Stimulated activated CD4-positive, alpha-beta T cell treated with anti-CD3 and anti-CD28 coated beads, Interleukin-15, amount 100 ng/mL, for 1 hour (primary cell): ENCODE measurements at places on chromosomes 2 and 18.

- no peak for DNase-seq
These were observed 5.5 kb upstream of the RAX start for GRCh38 chr18:59278793-59279192.

DNA sequence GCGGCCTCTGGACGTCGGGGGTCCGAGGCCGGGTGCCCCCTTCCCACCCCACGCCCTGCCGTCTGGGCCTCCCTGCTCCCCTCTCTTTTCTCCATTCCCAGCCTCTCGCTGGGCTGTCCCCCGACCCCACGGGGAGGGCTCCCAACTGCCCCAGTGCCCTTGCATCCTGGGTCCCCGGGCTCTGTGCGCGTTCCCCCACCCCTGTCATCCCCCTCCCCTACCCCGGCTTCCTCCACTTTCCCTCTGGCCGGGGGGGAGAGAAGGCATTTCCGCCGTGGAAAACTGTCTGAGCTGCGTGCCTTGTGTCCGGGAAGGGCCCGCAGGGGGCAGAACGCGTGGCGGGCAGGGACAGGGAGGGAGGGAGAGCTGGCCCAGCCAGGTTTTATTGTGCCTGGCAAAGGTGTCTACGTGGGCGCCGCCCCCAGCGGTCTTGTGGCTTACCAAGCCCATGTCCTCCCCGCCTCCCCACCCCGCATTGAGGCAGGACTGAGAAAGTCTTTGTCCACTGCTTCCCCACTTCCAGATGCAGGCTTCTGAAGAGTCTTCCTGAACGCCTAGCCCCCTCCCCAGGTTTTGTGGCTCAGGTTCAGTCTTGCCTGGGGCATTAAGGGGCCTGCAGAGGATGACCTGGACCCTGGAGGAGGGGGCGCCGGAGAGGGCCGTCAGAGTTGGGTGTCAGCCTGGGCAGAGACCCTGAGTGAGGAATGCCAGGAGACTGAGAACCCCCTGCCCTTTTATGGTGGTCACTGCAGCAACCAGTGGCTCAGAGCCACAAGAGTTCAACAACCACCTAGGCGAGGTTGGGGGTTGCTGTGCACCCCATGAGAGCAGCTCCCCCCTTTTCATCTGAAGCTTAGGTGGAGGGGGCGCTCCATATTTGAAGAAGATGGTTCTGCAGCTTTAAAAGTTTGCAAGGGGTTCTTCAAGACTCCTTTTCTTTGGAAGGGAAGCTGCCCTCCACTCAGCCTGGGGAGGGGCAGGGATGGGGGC, 1.3 kb downstream of the ITM2C start:
- no peak for DNase-seq

GRCh38 chr18:31612124-31612523, 20.4 kb downstream of the TTR start:
- no peak for DNase-seq

DNA sequence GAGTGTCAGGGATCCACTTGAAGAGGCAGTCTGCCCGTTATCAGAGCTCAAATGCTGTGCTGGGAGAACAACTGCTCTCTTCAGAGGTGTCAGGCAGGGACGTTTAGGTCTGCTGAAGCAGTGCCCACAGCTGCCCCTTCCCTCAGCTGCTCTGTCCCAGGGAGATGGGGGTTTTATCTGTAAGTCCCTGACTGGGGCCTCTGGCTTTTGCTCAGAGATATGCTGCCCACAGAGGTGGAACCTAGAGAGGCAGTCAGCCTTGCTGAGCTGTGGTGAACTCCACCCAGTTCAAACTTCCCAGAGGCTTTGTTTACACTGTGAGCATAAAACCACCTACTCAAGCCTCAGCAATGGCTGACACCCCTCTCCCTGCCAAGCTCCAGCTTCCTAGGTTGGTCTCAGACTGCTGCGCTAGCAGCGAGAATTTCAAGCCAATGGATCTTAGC, 38.1 kb downstream of the PLEK start:
- DNase-seq, result no peak

DNA sequence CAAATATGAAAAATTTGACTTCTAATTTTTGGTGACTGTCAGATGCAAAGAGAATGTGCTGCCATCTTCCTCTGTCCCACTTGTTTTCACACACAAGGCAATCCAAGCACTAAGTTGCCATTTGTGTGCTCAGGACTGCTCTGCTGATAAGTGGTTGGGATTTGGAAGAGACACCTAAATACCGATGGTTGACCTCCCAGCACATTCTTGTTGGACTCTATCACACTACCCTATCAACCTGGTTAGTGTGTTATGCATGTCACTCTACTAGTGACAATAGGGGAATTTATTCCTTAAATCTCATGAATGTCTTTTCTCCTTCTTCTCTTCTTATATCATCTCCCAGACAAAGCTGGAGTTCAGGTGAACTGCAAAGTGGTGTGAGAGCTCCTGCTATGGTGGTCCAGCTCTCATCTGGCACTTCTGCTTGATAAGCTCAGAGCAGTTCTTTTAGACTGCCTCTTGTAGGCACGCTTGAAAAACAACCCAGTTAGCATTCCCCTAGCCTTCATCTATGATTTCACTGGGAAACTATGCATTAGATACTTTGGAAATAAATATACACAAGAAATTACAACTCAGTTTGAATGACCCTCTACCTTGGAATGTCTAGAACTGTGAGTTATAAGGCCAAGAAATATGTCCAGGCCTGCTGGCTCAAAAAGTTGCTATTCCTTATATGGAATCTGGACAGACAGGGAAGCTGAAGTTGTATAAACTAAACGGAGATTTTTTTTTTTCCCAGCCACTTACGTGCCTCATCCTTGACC, 404.8 kb downstream of the MEIS1 start:
- no peak for DNase-seq

DNA sequence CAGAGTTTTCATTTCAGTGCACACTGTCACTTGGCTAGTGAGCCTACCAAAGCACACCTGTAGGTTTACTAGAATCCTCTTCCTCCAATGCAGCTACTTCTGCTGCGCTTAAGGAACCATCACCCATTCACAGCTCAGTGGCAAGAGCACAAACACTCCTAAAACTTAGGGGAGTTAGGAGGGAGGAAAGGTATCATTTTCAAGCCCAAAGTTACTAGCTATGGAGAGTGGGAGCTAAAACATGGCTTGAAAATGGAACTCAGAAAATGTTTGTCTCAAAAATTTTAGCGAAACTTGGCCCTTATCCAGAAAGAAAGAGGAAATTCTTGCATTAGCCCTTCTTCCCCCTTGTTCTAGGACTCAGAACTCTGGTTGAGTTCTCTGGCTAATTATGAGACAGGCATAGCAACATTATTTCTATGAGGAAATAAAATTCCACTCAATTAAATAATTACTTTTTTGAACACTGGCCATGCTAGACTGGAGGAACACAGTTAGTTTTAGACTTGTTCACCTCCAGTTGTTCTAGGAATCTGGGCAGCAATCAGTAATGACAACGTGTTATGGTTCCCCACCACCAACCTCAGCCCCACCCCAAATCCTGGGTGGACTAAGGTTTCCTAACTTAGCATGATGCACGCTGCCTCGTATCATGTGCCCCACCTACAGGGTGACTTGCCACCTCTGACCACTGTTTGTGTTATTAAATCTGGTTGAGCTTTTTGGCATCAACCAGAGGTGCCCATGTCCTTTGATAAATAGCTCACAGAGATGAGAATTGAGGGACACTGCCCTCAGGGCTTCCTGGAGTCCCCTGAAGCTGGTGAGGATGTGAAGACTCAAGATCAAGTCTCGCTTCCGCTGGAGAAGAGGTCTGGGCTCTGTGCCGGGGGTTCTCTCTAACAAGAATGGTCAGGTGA, 32.8 kb downstream of the LPIN2 start:
- no peak for DNase-seq

- DNase-seq, result no peak
These were observed 57.7 kb downstream of the BIN1 start for GRCh38 chr2:127048969-127049897.

DNA sequence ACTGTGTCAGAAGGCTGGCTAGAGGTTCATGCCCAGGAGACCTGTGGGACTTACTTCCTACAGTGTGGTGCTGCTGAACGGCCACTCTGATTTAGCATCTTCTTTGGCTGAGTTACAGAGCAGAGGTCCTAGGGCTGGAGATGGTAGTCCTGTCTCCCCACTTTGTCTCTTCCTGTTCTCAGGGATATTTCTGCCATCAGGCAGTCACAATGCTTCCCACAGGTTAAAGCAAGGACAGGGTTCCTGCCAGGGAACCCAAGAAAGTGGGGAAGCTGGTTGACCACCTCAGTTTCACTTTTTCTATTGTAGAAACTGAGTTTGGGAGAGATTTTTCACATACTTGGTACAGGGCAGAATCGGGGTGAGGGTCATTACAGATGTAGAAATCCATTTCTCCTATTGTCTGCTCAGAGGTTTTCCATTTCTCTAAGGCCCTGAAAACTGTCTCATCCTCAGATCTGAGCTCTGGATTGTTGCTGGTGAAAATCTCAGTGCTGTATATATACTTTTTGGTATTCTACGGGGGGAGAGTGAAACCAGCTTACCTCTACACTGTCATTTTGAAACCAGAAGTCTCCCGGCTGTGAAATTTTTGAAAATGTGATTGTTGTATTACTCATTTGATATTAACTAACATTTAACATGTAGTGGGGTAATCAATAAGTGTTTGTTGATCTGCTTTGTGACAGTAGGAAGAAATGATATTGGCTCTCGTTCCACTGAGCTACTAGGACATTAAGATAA, 37.0 kb upstream of the MEP1B start:
- DNase-seq, result no peak

GRCh38 chr18:58255701-58256311, 211.8 kb downstream of the NEDD4L start:
- DNase-seq, result no peak

DNA sequence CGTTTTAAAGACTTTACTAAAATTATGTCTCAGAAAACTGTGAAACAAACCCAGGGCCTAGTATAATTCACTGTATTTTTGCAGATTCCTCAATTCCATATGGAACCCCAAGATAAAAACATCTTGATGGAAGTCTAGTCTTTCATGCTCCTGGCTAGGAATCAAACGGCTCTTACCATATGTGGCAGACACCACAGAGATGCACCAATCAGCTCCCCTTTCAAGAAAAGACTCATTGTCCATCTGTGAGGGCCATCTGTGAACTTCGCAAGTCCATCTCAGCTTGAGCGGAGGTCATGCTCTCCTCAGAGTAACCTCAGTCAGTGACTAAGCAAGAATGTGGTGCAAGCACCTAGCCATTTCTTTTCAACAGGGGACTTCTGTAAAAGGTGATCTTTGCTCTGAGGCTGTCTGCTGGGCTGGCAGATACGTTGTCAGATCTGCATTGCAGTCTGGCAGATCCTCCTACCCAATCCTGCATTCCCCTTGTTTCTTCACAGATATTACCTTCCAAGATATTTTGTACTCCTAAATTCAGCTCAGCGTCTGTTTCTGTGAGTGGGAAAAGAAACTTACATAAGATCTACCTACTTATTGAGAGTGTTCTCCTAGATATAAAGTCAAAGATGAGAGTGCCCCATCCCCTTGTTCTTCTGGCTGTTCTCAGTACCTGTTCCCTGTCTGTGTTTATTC, 419.3 kb downstream of the SPAG16 start:
- DNase-seq, result no peak
